ENCODE measurements at places on chromosomes 5 and 9. TPM values are rescaled to one million over a fixed set of nuclear protein-coding genes. Genes with fewer than 3 reads are reported as not detected.
A peak's percentile ranks its signal among the peaks of the same experiment; 100 is the strongest.

TMEM250 gene
- 31.8 TPM for total RNA-seq

MLANA gene
- 0.04 TPM for total RNA-seq

PCDHGA9 gene
- 2.3 TPM for total RNA-seq

NME5 gene
- not detected for total RNA-seq

MRPS2 gene
- total RNA-seq: 68.0 TPM

NOTCH1 gene
- total RNA-seq: 28.5 TPM

ADAMTSL1 gene
- total RNA-seq: 3.3 TPM

UBE2QL1 gene
- 0.02 TPM for total RNA-seq

SNX18 gene
- total RNA-seq: 8.4 TPM

GRCh38 chr5:132459983-132460838 is 30.4 kb downstream of the IRF1 start:
- DNase-seq: peak; percentile 21

DNA sequence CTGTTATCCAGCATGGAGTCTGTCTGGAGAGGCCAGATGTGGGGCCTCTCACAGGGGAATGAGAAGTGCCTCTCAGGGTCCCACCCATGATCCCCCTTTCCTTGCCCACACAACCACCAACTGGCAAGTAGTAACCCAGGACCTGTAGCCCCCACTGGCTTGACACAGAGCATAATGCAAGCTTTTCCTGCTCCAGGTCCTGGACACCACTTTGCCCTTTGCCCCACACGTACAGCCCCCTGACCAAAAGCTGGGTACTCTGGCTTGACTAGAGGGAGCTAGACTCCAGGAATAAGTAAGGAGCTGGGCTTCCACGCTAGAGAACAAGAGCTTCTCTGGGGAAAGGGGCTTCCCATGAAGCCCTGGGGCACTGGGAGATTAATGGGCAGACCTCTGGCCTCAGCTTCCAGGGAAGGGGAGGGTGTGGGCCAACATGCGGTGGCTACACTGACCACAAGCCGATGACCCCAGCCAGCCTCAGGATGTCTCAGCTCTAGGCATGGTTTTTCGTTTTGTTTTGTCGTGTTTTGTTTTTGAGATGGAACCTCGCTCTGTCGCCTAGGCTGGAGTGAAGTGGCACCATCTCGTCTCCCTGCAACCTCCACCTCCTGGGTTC is 109.5 kb downstream of the C9orf50 start:
- DNase-seq: no peak

GRCh38 chr5:65395526-65396155 is 86.1 kb downstream of the ADAMTS6 start:
- no peak for DNase-seq

DNA sequence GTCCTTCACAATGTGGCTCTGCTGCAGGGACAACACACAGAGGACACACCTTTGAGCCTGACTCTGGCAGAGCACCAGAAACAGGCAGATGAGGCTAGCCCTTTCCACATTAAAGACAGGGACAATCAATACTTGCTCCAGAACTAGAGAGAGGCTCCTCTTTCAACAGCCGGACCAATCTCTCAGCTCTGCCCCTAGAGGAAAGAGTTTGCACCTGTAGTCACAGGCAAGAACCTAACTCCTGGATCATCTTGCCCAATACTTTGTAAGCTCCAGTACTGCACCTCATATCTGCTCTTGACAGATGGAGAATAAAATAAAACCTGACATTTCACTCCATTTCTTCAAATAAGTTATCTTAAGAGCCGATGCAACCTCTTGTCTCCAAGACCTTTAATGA is 52.1 kb downstream of the EPB41L4A start:
- peak; percentile 26 for DNase-seq

DNA sequence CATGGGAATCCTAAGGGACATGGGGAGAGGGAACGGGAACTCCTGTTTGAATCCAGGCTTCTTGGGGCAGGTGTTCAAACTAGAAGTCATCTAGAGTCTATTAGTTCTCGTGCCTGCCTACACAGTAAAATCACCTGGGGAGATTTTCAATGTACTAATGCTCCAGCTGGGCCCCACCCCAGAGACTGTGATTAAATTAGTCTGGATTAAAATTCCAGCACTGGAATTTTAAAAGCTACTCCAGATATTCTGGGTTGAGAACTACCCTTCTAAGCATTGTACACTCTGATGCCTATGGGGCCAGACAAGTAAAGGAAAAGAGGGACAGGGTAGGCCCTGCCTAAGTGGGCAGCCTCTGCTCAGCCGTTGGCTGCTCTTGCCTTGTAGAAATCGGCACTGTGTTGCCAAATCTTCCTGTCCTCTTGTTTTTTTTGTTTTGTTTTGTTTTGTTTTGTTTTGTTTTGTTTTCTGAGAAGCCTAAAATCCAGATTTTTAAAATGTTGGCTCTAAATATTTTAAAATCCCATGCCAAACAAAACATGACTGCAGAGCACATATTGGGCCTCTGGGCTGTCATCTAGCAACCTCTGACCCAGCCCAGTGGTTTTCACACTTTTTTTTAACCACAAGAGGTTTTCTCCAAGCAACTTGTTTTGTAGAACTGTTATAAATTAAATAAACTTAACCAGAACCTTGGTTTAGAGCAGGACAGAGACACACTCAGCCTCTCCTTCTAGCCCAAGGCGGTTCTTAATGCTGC is 29.0 kb downstream of the ADRB2 start:
- DNase-seq: no peak

GRCh38 chr9:126675147-126675467 is 61.4 kb downstream of the LMX1B start:
- DNase-seq: no peak

DNA sequence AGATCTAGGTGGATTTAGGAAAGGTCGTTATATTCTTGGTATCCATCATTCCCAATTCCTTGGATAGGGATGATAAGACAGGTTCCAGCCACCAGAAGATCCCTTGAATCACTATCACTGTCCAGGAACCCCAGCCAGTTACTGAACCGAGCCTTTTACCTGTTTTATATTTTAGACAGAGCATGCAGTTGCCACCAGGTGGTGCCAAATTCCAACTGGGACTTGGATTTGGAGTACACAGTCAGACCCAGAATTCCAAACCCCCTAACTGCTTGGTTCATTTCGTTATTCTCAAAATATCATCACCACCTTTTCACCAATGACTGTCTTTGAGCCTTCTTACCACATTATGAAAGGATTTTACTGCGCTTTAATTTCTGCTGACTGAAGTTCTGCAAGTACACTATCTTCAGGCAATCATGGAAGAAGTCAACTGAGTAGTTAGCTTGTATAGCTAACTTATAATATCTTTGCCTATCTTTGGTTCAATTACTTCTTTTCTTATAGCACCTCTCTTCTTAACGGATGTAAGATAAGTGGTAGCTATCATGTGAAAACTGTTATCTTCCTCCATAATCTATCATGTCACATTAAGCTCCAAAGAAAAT is 191.8 kb downstream of the PRR16 start:
- DNase-seq: peak; percentile 18

DNA sequence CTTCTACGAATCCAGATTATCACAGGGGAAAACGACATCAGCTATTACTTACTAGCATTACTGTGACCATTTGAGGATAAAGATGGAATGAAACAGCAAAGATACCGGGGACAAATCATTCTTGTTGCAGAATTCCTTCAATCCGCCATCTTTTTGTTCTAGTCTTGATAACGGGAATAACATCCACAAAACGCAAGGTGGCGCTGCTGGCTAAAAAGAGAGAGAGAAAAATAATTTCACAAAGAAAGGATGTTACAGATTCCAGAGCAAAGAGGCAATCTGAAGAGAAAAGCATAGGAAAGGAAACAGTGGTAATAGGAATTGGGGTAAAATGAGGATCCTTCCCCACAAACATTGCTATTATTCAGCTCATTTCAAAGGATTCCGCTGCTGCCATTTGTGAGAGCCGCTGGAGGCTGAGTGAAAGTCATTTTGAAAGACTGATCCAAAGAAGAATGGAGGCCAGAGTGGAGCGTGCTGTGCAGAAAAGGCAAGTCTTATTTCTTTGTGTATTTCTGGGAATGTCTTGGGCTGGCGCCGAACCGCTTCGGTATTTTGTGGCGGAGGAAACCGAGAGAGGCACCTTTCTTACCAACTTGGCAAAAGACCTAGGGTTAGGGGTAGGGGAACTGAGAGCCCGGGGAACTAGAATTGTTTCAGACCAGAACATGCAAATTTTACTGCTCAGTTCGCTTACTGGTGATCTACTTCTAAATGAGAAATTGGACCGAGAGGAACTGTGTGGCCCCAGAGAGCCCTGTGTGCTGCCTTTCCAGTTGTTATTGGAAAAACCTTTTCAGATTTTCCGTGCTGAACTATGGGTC is at the start of gene PCDHB7:
Gene PCDHB7, plus strand, starts transcription at position 264 of the 824 bp plus-strand sequence. Its CDS starts 192 bp downstream, at position 456.
- DNase-seq: peak; percentile 76

DNA sequence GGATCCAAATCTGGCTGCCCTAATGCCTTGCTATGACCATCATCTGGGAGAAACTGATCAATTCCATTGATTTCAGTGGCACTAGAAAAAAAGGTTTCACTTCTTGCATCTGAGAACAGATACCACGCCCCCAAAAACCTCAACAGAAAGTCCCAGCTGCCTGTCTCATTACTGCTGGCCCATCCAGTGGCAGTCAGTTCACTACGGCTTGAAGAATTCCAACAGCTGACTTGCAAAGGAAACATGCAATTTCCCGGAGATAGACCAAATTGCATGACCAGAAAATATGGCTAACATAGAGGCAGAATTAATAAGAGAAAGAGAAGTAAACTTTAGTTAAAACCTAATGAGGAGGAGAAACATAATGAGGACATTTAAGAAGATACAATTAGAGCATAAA is 48.6 kb downstream of the UGCG start:
- peak; percentile 95 for DNase-seq

DNA sequence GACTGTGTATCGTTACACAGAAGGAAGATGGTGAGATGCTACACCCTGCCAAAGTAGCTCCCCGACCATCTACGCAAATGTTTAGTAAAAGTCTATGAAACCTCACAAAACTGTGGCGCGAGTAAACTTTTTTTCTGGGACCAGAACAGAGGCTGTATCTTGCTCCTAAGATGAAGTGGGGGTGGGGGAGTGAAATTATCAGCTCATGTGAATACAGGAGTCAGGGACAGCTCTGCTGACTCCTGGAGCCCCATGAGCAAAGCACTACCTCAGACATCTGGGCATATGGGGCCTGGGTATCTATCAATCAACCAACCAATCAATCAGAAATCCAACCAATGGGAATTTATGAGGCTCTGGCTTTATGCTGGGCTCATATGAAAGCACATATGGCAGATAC is 138.6 kb upstream of the RANBP3L start:
- DNase-seq: no peak

DNA sequence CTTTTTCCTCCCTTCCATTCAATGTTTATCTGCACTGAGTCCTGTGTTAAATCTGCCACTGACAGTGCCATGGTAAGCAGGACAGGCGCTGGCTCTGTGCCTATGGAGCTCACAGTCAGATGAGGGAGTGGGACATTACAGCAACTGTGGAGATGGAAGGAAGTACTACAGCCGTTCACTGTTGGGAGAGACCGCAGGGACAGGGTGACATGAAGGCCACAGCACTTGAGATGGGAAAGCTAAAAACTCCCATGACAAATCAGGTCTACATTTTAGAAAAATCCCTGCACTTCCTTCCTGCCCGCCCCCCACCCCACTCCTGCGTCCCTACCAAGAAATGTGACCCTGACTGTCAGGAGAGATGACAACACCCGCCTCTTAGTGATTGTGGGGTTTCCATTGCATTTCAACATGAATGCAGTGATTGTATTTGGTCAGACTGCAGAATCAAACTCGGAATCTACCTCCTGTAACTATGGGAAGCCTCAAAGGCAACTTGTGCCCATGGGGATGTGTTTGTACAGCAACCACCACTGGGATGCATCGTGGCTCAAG is 56.4 kb downstream of the GTF3C4 start:
- peak; percentile 93 for DNase-seq

GRCh38 chr5:38660194-38660668 is 103.8 kb upstream of the LIFR start:
- peak; percentile 91 for DNase-seq

DNA sequence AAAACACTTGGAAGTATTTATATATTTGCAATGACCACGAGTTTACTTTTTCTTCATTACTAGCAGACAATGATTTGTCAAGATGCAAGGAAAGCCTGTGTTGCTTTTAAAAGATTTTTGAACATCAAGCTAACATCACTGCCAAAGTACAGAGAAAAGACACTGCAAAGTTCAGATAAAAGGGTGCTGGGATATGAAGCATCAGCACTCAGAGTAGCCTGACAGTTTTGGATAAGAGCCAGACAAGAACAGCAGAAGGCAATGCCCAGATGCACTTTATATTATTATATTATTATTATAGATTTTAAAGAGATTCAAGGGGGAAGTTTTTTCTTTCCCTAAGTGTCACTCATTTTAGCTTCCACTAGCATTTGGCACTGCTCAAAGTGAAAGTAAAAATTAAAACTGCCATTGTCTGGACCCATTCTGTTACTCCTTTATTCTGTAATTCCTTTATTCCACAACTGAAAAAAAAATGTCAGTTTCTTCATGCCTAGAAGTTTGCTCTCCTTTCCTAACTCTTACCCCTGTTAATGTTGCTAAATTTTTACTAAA is 240.6 kb downstream of the EFNA5 start:
- no peak for DNase-seq

- DNase-seq: no peak
Measured at GRCh38 chr5:173201636-173202265, 33.3 kb downstream of the NKX2-5 start.

GRCh38 chr9:32339424-32339823 is 45.0 kb upstream of the ACO1 start:
- no peak for DNase-seq

Measured in SJCRH30 (cell line).